ENCODE measurements at places on chromosomes 13 and 19. TPM values are rescaled to one million over a fixed set of nuclear protein-coding genes. Genes with fewer than 3 reads are reported as not detected.
A peak's percentile ranks its signal among the peaks of the same experiment; 100 is the strongest.

DNA sequence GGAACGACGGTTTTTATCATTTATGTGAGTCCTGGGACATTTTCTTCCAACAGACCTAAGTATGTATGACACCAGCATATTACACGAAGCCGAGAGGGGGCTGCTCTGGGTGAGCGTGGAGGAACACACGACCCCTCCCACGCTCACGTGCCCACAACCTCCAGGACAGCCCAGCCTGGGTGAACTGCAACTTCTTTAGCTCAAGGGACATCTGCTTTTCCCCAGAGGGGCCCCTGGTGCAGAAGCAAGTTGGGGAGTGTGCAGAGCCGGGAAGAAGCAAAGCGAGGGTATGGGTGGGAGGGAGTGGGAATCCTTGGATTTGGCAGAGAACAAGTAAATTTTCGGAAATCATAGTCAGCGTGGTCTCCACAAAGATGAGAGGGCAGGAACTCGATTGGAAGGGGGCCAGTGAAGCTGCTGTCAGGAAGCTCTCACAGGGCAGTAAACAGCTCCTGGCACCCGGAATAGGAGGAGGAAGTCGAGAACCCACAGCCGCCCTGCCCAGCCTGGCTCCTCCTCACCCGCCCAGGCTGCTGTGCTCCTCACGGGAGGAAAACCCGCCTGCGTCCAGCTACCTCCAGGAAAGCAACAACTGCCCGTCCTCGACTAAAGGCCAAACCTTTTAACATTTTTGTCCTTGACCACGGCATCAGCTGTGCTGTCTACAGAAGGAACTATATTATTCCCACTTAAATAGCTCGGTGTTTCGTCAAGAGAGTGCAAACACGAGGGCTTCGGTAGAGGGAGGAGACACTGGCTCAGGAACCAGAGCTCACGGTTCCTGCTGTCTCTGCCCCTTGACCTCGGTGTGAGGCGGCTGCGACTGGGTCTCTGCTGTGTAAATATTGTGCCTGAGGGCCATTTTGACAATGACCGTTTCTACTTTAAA, 17.2 kb upstream of the CFAP97D2 start:
- peak overlapping the region; percentile 38 for H3K4me3 ChIP-seq
- peaks cover 10% of the 10 kb centered on the region for H3K4me1 ChIP-seq
- no peaks in the 10 kb centered on the region for H3K36me3 ChIP-seq
- H3K27me3 ChIP-seq: no peaks in the 10 kb centered on the region

DNA sequence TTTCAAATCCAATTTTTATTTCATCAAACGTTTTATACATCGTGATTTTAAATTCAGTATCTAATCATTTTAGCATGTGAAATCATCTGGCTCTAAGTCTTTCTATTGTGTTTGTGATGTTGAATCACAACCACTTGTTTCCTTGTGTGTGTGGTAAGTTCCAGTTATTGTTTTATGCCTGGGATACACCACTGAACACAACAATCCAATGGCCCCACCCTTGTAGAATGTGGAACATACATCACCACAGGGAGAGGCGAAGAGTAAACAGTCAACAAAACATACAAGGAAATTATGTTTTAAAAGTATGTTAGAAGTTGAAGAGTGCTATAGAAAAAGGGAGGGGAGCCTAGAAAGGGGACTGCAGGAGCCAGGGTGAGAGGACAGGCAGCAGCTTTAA, 100.5 kb downstream of the EPSTI1 start:
- H3K4me3 ChIP-seq: no peak overlapping the region
- no peaks in the 10 kb centered on the region for H3K27me3 ChIP-seq
- H3K27ac ChIP-seq: no peak overlapping the region
- H3K36me3 ChIP-seq: no peaks in the 10 kb centered on the region

- no peak for DNase-seq
- H3K4me3 ChIP-seq: no peak overlapping the region
- H3K36me3 ChIP-seq: no peaks in the 10 kb centered on the region
- no peaks in the 10 kb centered on the region for H3K27me3 ChIP-seq
- H3K4me1 ChIP-seq: no peaks in the 10 kb centered on the region
Observed at GRCh38 chr13:102038787-102039186, 363.1 kb downstream of the FGF14 start.

The GARIN5A gene
- total RNA-seq: not detected

- no peaks in the 10 kb centered on the region for H3K27me3 ChIP-seq
- peak; percentile 80 for DNase-seq
- no peak overlapping the region for H3K27ac ChIP-seq
- no peaks in the 10 kb centered on the region for H3K36me3 ChIP-seq
Observed at GRCh38 chr13:49976314-49977258, 20.3 kb upstream of the TRIM13 start.

GRCh38 chr13:37490176-37490779, 108.3 kb downstream of the POSTN start:
- no peaks in the 10 kb centered on the region for H3K27me3 ChIP-seq
- no peak overlapping the region for H3K27ac ChIP-seq
- no peak for DNase-seq
- H3K4me1 ChIP-seq: no peaks in the 10 kb centered on the region

- DNase-seq: no peak
- no peak overlapping the region for H3K4me3 ChIP-seq
- H3K27ac ChIP-seq: no peak overlapping the region
- no peaks in the 10 kb centered on the region for H3K27me3 ChIP-seq
- H3K4me1 ChIP-seq: no peaks in the 10 kb centered on the region
- no peaks in the 10 kb centered on the region for H3K36me3 ChIP-seq
Observed at GRCh38 chr13:67833564-67833963, 603.4 kb upstream of the PCDH9 start.

The TSKS gene
- total RNA-seq: not detected

DNA sequence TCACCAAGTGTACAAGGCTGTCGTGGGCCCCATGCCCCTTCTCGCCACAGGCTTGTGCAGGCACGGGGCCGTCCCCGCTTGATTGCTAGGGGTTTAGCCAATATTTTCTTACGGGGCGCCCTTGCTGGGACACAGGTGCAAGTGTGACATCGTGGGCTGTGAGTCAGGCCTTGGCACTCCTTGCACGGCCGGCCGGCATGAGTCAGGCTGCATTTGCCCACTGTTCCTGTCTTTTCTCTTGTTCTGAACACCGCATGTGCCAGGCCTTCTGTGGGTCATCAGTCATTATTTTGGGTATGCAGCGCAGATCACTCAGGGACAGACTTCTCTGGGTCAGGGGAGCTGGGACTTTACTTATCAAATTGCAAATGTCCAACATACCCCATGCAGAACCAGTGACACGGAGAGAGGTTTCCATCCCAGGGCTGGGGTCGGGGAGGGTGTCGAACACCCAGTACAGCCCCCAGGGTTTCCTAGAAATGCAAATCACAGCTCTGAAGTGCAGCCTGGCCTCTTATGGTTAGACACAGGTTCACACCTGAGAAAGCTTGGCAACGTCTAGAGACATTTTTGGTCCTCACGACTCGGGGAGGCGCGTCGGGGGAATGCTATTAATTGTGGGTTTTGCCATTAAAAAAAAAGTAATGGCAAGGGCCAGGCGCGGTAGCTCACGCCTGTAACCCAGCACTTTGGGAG, 22.5 kb upstream of the KLF2 start:
- H3K4me1 ChIP-seq: no peaks in the 10 kb centered on the region
- no peaks in the 10 kb centered on the region for H3K27me3 ChIP-seq
- H3K36me3 ChIP-seq: no peaks in the 10 kb centered on the region
- H3K27ac ChIP-seq: no peak overlapping the region

- no peaks in the 10 kb centered on the region for H3K36me3 ChIP-seq
- H3K4me3 ChIP-seq: no peak overlapping the region
- no peak for DNase-seq
- peaks cover 2% of the 10 kb centered on the region for H3K4me1 ChIP-seq
- H3K27me3 ChIP-seq: no peaks in the 10 kb centered on the region
Observed at GRCh38 chr19:10892256-10892655, 20.9 kb downstream of the CARM1 start.

DNA sequence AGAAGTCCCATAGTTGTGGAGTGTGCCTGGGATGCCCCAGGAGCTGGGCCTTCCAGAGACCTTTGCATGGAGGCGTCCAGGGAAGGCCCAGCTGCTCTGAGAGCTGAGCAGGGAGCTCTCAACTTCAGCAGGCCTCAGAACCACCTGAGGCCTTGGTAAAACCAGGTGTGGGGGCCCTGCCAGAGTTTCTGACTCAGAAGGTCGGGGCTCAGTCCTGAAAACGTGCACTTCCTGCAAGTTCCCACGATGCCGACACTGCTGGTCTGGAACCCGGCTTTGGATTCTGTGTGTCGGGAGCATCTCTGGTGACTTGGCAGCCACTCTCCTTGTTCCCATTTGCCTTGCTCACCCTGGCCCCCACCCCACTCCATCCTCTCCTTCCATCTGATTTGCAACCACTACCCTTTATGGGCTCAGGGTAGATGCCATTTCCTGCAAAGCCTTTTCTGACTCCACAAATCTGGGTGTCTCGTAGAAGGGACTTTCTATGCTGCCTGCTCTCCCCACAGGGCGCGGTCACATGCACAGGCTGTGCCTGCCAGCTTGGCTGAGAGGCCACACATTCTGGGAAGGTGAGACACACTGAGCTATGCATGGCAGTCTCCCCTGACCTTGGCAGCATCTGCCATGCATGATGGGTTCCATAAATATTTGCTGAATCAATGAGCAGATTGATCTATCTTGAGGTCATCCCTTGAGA, 244.7 kb downstream of the COL4A1 start:
- H3K27me3 ChIP-seq: no peaks in the 10 kb centered on the region
- DNase-seq: no peak
- no peak overlapping the region for H3K27ac ChIP-seq
- no peak overlapping the region for H3K4me3 ChIP-seq
- H3K36me3 ChIP-seq: no peaks in the 10 kb centered on the region
- H3K4me1 ChIP-seq: peaks cover 9% of the 10 kb centered on the region

The DKKL1 gene
- not detected for total RNA-seq

The PRX gene
- 3.3 TPM for total RNA-seq

DNA sequence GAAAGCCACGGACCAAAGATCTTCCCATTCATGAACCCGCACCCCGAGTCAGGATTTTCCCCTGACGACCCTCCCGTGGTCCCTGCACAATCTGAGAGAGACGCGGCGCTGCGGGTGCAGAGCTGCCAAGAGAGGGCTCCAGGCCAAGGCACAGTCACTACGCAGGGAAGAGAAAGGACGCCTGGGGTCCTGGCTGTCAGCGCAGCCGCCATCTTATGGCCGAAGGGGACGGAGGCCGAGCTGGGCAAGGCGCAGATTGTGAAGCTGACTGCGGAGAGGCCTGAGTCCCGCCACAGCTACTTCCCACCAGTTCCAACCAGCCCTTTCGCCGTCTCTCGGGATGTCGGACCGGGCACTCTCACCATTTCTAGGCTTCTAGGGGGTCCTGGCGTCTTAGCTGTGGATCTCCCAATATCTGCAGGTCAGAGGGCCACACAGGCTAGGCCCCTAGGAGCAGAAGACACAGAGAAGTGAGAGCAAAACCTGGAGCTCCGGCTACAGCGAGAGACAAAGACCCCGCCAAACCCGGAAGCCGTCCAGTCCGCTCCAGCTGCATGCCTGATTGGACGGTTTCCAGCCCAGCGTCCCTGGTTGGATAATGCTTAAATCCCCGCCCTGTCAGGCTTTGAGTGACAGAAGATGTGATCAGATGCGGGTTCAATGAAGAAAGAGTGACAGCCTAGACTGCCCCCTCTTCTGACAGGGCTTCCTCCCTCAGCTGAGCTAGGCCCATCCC, at the start of gene ZNF100:
ZNF100 (minus strand) TSS at position 515 of the 736 bp plus-strand sequence; CDS start at position 365, 150 bp downstream.
- no peaks in the 10 kb centered on the region for H3K27me3 ChIP-seq
- peak within 1 kb of the TSS; percentile 88 for H3K27ac ChIP-seq
- H3K4me1 ChIP-seq: no peaks in the 10 kb centered on the region
- DNase-seq: peak; percentile 96

The GRIK5 gene
- total RNA-seq: 15.5 TPM

GRCh38 chr13:51823863-51824262, 19.9 kb upstream of the DHRS12 start:
- no peak overlapping the region for H3K27ac ChIP-seq
- H3K36me3 ChIP-seq: no peaks in the 10 kb centered on the region
- no peak for DNase-seq
- no peaks in the 10 kb centered on the region for H3K4me1 ChIP-seq

Measured in ascending aorta (tissue), 2 donors.